IMR-90 (cell line): ENCODE measurements at places on chromosomes 6 and 20.

GRCh38 chr6:5102267-5102970, 17.3 kb downstream of the PPP1R3G start:
- DNase-seq: no peak

DNA sequence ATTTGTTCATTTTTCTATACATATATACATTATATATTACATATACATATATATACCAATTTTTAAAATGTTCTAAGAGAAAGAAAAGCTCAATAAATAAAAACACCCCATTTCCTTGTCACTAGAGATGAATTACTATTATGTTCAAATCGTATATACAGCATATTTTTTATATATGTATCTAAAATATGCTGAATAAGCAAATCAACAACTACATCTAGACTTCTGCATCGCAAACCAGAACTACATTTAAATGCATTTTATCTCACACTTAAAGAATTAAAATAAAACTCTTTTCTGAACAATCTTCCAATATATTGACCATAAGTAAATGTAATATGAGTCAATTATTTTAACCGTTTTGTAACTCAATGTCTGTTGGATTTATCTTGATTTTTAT, 133.9 kb downstream of the LAMA2 start:
- no peak for DNase-seq

GRCh38 chr20:2705931-2706645, 13.5 kb downstream of the EBF4 start:
- DNase-seq: no peak

GRCh38 chr20:37573626-37574198, 46.0 kb upstream of the BLCAP start:
- no peak for DNase-seq

- peak; percentile 27 for DNase-seq
These were observed 103.2 kb upstream of the FOXP4 start for GRCh38 chr6:41442800-41443501.

GRCh38 chr20:52785679-52786078, 186.5 kb upstream of the TSHZ2 start:
- DNase-seq: no peak

- no peak for DNase-seq
These were observed 51.7 kb downstream of the SLC22A23 start for GRCh38 chr6:3405182-3405518.

GRCh38 chr6:147023148-147023547, 181.1 kb upstream of the STXBP5 start:
- DNase-seq: no peak

- no peak for DNase-seq
These were observed 9.1 kb downstream of the ATP9A start for GRCh38 chr20:51758978-51759544.

- DNase-seq: no peak
These were observed 107.4 kb downstream of the COL19A1 start for GRCh38 chr6:69973763-69974162.

- peak; percentile 80 for DNase-seq
These were observed 49.6 kb upstream of the ZNF217 start for GRCh38 chr20:53643031-53643832.

- no peak for DNase-seq
These were observed 1013.7 kb upstream of the GJE1 start for GRCh38 chr6:141118991-141119390.

- DNase-seq: peak; percentile 25
These were observed 17.0 kb upstream of the ZNF318 start for GRCh38 chr6:43386492-43386891.

DNA sequence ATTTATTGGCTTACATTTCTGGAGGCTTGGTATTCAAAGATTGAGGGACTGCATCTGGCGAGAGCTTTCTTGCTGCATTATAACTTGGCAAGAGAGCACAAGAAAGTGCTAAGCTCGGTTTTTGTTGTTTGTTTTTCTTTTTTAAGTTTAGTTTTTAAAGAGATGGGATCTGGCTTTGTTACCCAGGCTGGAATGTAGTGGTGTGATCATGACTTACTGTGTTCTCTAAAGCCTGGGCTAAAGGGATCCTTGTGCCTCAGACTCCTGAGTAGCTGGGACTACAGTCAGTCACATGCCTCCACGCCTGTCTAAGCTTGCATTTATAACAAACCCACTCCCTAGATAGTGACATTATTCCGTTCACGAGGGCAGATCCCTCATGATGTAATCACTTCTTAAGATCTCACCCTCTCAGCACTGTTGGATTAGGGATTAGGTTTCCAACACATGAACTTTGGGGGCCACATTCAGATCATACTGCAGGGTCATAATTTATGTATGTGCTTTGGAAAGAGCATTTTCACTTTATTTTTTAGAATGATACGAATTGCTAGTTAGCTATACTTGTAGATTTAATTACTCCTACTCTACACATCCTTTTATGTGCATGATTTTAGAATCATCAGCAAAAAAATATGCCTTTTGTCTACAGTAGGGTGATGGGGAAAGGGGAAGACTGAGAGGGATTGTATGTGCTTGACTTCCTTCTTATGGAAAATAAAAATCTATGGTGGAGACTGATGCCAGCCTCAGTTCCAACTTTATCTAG, 167.8 kb downstream of the JARID2 start:
- peak; percentile 83 for DNase-seq

GRCh38 chr6:140670021-140670420, 1295.6 kb upstream of the CITED2 start:
- peak; percentile 58 for DNase-seq

GRCh38 chr6:25303254-25303653, 24.1 kb downstream of the CARMIL1 start:
- DNase-seq: no peak

DNA sequence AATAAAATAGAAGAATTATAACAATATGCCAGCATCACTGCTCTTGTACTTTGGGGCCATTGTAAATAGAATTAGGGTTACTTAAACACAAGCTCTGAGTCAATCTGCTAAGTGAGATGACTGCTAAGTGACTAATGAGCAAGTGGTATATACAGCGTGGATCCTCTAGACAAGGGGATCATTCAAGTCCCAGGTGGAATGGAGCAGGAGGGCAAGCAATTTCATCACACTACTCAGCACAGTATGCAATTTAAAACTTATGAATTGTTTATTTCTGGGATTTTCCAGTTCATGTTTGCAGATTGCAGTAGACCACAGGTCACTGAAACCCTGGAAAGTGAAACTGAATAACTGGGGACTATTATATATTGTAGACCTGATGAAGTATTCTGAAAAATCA, 235.3 kb downstream of the BTBD3 start:
- peak; percentile 90 for DNase-seq

- DNase-seq: no peak
These were observed 322.8 kb upstream of the NT5E start for GRCh38 chr6:85127168-85127498.

DNA sequence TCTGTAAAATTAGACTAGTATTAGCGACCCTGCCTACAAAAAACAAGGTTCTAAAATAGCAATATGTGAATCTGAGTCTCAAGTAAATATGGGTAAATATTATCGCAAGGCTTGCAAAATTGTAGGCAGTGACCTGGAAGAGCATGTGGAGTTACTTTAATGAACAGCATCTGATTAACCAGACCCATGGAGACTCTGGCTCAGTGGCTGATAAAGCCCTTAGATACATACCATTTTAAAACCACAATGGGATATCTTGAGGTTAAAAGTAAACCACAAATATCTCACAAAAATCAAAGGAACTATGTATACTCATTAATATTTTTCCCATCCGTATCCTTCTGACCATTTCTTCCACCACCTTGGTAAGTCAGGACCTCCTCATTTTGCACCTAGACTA, 187.0 kb downstream of the MTFR2 start:
- DNase-seq: peak; percentile 70

GRCh38 chr6:5071216-5071615, 13.9 kb upstream of the PPP1R3G start:
- no peak for DNase-seq

DNA sequence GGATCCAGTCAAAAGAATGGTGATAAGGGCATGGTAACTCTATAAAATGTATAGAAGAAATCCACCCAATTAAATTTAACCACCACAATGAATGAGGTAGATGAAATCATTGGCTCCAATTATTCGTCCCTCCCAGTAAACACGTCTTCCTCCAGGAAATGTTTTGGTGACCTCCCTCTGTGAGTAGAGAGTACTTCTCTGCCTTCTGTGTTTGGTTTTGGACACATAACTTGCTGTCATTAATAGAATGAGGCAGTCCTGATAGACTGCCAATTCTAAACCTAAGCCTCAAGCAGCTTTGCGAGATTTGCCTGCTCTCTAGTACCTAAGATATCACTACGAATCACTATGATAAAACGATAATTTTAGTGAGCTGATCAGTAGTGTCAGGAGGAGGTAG, 632.8 kb downstream of the HDGFL1 start:
- no peak for DNase-seq

GRCh38 chr6:134282816-134283215, 35.1 kb downstream of the SGK1 start:
- no peak for DNase-seq

GRCh38 chr6:33906439-33906838, 102.6 kb upstream of the MLN start:
- DNase-seq: no peak

DNA sequence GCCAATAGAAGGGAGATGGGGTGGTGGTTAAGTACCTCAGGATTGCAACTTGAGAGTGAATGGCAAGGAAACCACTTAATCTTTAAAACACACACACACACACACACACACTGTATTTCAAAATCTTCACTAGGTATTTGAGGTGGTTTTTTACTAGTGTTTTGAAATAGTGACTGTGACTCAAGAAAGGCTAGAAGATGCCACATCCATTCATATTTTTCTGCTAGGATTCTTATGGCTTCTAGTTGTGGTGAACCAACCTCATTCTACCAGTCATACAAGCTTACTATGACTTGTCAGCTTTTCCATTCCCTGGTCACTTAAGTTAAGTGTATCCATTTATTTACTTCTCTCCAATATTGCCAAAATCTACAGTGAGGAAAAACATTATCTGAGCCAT, 519.4 kb upstream of the JAG1 start:
- DNase-seq: peak; percentile 15

GRCh38 chr6:33313709-33314514, at the start of gene TAPBP:
Gene TAPBP (minus strand): TSS chr6:33314078. CDS start chr6:33314041, 37 bp downstream.
- peak; percentile 72 for DNase-seq

DNA sequence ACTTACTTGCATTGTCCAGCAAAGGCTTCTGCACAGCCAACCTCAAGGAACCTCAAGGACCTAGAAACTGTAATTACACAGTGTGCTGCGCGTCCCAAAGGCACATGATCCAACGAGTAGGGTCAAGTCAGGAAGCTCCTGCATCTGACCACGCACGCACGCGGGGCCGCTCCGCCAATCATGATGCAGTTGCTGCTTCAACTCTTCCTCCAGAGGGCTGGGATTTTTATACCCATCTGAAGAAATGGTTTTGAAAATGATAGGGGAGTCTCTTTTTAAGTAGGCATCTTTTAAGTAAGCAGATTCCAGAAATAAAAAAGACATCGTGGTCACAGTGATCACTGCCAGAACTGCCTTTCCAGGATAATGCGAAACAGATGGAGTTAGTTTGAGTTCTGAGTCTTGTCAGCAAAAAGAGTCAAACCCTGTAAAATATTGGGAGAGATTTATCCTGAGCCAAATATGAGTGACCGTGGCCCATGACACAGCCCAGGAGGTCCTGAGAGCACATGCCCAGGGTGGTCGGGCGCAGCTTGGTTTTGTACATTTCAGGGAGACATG, 34.0 kb downstream of the KIF25 start:
- peak; percentile 64 for DNase-seq

- no peak for DNase-seq
These were observed 370.4 kb downstream of the PREX1 start for GRCh38 chr20:48457193-48458002.

GRCh38 chr20:23039136-23039875, 4.2 kb downstream of the SSTR4 start:
- DNase-seq: no peak

- DNase-seq: peak; percentile 65
These were observed 96.2 kb upstream of the BTN3A2 start for GRCh38 chr6:26268659-26269402.

DNA sequence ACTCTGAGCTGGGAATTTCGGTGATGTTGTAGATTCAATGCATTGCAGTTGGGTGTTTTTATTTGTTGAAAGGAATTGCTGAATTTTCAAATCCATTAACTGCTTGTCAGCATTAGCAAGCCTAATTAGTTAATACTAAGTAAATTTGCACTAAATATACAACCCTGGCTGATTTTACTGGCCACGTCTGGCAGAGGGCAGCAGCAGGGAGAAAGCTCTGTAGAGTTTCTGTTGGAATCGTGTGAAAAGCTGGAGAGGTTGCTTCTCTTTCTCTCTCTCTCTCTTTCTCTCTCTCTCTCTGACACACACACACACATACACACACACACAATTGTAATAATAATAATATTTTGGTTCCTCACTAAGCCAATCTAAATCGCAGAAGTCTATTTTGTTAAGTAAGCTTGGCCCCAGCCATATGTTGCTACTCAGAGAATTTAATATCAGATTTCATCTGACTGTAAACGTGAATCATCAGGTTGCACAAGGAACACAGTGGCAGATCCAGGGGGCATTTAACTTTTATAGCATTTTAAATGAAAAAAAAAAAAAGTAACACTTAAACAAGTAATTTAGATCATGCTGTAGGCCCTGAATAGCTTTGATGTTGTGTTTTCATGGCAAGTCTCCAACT, 289.5 kb downstream of the ESR1 start:
- peak; percentile 94 for DNase-seq

GRCh38 chr20:3800256-3800877, 4.3 kb downstream of the CDC25B start:
- DNase-seq: no peak

GRCh38 chr20:47502271-47503239, 868 bp downstream of the NCOA3 start:
- DNase-seq: peak; percentile 62

DNA sequence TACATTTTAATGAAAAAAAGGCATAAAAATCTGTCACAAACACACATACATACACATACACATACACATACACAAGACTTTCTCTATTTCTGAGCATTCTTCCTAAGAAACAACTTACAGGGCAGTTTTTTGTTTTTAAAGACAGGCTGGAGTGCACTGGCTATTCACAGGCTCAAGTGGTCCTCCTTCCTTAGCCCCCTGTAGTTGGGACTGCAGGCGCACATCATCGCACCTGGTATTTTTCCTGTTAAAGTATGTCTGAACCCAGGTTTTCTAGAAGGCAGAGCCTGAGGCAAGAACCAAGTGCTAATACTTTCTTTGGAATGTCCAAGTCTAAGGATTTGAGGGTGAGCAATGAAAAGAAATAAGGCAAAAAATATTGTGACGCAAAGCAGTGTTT, 41.3 kb upstream of the ELOVL5 start:
- no peak for DNase-seq

GRCh38 chr6:68635412-68635705, 277 bp downstream of the ADGRB3 start:
- DNase-seq: no peak
